MG63 (cell line): ENCODE measurements at places on chromosomes 3 and 15.

GRCh38 chr3:140421884-140422283, 256.0 kb upstream of the TRIM42 start:
- no peak for DNase-seq

DNA sequence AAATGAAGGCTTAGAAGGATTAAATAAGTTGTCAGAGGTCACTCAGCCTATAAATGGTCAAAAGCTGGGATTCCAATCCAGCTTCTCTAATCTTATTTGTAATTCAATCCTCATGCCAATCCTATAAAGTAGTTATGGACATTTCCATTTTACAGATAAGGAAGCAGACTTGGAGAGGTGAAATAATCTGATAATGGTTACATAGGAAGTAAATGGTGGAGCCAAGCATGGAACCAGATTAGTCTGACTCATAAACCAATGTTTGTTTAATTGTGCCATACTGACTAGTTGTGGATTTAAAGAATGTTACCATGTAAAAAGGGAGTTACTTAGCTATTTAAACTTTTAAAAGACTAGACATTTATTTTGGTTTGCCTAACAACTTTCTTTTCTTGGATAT, 59.7 kb downstream of the KCNAB1 start:
- DNase-seq, result no peak

- DNase-seq, result no peak
Measured at GRCh38 chr15:49823987-49824774, 203.3 kb downstream of the DTWD1 start.

DNA sequence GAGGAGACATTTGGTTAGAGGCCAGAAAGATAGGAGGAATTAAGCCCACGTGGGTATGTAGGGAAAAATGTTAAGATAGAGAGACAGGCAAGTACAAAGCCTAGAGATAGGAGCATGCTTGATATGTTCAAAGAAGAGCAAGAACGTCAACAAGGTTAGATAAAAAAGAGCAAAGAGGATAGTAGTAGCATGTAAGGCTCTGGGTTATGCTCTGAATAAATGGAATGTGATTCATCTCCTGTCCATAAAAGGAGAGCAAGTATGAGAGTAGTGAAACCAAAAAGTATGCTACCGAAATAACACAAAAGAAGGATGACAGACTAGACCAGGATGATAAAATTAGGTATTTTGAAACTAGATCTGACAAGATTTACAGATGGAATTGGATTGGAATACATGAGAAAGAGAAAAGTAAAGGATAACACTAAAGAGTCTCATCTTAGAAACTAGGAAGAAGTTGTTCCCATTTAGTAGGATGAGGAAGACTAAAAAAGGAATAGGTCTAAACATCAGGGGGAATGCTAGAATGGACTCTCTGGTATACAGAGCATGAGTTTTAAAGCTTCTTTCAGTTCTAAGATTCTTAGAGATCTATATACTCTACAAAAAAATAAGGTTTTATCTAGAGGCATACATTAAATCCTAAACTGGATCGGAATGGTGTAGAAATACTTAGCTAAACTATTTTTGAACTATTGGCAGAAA, 59.1 kb downstream of the TRPM7 start:
- no peak for DNase-seq

DNA sequence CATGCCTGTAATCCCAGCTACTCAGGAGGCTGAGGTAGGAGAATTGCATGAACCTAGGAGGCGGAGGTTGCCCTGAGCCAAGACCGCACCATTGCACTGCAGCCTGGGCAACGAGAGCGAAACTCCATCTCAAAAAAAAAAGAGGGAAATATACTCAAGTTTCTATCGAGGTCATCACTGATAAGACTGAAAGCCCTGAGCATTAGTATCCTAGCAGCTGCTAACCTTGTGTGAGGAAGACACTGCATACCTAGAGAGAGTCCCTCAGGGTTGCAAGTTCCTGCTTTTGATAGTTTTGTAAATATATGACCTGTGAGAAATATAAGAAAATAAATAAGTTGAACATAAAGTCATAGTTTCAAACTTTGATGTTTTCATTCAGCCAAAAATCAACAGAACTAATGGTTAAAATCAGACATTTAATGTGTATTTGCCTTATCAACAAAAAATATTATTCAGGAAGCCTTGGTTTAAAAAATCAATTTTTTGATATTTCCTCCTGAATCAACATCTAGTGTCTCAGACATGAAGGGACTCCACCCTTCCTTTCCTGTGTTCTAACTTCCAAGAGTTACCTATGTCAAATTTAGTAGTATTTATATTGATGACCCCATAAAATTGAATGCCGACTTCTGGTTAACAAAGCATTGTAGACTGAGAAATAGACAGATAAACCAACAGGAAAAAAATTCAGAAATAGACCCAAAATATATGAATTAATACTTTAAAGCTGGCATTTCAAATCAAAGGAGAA, 19.8 kb upstream of the USP3 start:
- DNase-seq, result no peak

- DNase-seq, result peak; percentile 63
Measured at GRCh38 chr3:11720304-11720898, 76.7 kb upstream of the VGLL4 start.

DNA sequence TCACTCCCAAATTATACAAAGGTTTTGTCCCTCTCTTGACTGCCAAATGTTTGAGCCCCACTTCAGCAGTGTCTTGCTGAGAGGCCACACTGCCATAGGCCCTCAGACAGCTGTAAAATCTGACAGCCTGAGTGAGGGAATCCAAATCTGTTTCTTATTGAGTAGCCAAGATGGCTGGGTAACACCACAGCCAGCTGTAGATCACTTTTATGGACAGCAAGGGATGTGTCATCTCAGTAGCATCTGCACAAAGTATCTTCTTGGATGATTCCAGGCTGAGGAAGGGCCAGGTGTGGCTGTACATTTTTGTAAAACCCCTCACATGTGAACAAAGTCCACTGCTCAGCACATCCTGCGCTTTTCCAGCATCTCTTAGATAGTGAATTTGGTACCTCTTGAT, 237.0 kb upstream of the LRTM1 start:
- no peak for DNase-seq

DNA sequence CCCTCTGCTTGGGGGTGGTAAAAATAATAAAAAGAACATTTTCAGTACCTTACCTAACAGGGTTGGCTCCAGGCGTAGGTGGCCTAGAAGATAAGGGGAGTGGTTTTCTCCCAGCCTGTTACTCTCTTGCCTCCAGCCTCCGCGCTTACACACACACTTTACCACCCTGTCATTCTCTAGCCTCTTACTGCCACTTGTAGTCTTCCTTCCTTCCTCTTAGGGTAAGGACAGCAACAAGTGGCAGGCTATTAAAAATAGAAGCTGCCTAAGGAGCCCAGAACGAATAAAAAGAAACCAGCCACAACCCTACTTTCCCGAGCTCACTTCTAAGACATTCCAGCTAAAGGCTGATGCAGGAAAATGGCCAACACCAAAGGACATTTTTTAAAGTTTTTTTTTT, 9.6 kb upstream of the LIPH start:
- no peak for DNase-seq

DNA sequence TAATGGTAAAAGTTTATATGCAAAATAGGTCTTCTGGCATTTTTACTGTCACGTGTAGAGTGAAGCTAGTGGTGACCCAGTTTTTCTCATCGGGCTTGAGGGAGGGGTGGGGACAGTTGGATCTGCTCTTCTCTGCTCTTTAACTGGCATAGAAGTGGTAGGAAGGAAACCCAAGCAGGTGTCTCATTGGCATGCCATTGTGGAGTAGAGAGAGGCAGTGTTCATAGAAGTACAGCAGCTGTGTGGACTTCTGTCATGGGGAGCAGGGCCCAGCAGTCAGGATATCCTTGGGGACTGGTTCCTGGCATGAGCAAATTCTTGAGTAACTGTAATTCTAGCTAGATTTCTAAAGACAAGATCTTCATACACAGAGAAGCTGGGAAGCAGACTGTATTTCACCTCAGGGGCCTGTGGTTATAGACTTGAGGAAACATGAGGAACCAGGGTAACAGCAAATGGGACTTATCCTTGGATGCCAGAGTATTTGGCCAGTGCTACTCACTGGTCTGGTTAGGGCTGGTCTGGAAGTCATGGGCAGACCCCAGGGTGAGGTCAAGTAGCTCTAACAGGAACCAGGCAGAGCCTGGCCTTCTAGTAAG, 42.9 kb downstream of the CDIN1 start:
- no peak for DNase-seq

- no peak for DNase-seq
Measured at GRCh38 chr3:140568131-140568530, 109.7 kb upstream of the TRIM42 start.

GRCh38 chr3:59392116-59392515, 342.3 kb upstream of the CFAP20DC start:
- no peak for DNase-seq

DNA sequence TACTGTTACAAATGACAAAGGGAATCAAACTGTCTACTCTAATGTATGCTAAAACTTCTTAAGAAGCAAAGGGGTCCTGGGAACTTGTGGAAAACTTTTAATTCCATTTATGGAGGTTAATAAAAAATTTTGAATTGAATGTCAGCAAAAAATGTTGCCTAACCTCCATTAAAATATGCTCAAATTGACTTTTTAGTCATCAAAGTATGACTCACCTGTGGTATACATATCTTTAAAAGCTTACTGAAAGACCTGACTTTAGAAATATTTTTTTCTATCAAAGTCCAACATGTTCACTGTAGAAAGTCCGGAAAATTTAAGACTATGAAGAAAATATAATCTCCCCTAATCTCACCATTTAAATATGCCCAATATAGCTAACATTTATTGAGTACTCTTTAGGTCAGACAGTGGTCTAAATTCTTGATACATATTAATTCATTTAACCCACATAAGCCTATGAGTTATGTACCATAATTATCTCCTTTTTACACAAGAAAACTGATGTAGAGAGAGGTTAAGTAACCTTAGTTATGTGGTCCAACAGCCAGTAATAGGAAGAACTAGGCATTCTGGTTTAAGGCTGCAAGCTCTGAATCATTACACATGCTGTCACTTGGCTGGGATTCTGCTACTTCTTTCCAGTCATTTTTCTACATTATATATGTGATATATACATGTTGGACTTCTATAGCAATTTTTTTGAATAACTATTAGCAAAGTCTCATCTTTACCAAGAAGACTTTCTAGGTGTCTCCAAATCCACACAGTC, 83.6 kb downstream of the PDZRN3 start:
- DNase-seq, result no peak

DNA sequence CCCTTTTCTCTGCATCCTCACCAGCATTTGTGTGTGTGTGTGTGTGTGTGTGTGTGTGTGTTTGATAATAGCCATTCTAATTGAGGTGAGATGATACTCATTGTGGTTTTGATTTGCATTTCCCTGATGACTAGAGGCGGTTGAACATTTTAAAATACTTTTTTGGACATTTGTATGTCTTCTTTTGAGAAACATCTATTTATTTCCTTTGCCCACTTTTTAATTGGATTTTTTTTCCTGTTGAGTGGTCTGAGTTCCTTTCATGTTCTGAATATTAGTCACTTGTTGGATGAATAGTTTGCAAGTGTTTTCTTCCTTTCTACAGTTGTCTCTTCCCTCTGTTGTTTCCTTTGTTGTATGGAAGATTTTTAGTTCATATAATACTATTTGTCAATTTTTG, 54.3 kb upstream of the THSD4 start:
- DNase-seq, result no peak
